Neural crest cell (in vitro differentiated cells): ENCODE measurements at places on chromosomes 4 and X.
A peak's percentile ranks its signal among the peaks of the same experiment; 100 is the strongest.

GRCh38 chr4:109015413-109015810 lies 252.6 kb upstream of the ETNPPL start:
- no peak for DNase-seq

- DNase-seq, result no peak
Observed at GRCh38 chr4:102787096-102787881, 26.5 kb upstream of the MANBA start.

- no peak for DNase-seq
Observed at GRCh38 chr4:41304221-41304620, 47.5 kb downstream of the UCHL1 start.

GRCh38 chrX:154534526-154535322 lies 11.9 kb downstream of the G6PD start:
- peak; percentile 85 for DNase-seq

GRCh38 chr4:102693262-102693850 lies 67.4 kb downstream of the MANBA start:
- no peak for DNase-seq

GRCh38 chrX:2628751-2629315 lies 62.3 kb upstream of the CD99 start:
- no peak for DNase-seq

DNA sequence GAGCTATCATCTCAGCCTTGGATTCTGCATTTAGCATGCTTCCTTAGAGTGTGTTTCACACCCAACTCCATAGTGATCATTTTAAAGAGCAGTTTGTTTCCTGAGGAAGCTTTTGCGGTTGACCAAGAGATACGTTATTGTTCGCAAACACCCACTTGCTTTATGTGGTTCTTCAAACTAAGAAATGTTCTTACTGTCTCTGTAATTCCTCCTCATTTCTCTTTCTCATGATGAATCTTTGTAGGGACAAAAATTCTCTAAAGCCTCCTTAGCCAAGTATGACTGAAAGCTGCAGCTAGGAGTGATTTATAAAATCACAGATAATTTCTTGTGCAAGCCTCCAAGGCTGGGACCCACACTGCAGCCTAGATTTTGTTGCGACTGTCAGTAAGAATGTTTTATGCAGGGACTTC lies 10.0 kb downstream of the TNIP3 start:
- no peak for DNase-seq

GRCh38 chrX:71067712-71068043 lies 456 bp downstream of the SNX12 start:
- DNase-seq, result no peak

- no peak for DNase-seq
Observed at GRCh38 chr4:123298801-123299200, 97.8 kb upstream of the SPRY1 start.

DNA sequence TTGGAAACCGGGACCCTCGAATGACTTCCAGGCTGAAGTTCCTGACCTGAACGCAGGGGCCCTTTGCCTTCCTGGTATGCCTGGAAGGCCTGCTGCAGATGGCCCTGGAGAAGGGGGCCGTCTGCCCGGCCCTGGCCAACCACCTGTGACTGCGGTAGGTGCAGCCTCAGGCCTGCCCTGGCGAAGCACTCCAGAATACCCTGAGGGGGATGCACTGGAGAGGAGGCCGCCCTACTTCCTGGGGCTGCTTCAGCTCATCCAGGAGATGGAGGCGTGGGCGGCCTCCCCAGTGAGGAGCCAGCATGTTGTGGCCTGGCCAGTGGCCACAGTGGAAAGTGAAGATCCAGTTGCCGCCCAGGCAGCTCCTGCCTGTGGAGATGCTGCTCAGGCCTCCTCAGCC lies 26.4 kb upstream of the PNMA3 start:
- no peak for DNase-seq

- no peak for DNase-seq
Observed at GRCh38 chr4:169047956-169048355, 37.9 kb upstream of the CBR4 start.

DNA sequence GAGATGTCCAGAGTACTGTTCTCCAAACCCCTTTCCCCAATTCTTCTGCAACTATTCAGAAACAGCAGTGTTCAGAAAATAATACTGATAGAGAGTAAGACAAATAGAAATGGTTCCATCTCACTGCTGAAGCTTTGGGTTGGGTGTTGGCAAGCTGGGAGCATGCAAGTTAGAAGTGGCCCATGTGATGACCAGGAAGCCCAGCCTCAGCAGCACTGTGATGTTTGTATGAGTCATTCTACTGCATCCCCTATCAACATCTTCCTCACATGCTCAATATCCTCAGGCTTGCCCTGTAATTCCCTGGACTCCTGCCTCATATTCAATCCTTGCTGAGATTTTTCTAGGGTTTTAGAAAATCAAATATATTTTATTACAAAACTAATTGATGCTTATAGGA lies 96.5 kb downstream of the CHRDL1 start:
- DNase-seq, result no peak

DNA sequence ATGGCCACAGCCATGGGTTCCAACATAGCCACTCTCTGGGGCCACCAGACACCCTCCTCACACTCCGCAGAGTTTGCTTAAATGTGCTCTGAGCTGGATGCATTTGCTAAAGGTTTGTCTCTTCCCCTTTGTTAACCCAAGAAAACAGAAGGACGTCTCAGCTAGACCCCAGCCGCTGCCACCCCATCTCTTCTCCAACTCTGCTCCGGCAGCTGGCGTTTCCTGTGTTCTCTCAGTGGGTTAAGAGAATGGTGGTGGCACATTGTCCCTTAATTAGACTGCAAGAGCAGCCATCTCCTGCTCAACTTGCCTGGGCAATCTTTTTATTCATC lies 43.7 kb upstream of the FAM9C start:
- no peak for DNase-seq

DNA sequence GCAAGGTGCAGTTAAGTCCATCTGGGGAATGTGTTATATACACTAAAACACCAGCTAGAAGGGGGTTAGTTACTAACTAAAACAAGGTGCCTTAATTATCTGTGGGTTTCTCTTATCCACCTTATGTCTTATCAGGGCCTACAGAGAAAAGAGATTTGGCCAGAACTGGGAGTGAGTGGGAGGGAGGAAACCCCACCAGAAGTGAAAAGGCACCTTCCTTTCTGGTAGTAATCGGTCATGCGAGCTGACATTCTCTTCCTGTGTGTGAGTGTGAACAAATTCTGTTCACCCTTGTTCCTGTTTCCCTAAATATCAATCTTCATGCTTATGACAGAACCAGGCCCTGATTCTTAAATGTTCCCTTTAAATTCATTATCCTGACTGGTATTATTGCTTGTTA lies 43.5 kb downstream of the SRPX2 start:
- DNase-seq, result no peak

DNA sequence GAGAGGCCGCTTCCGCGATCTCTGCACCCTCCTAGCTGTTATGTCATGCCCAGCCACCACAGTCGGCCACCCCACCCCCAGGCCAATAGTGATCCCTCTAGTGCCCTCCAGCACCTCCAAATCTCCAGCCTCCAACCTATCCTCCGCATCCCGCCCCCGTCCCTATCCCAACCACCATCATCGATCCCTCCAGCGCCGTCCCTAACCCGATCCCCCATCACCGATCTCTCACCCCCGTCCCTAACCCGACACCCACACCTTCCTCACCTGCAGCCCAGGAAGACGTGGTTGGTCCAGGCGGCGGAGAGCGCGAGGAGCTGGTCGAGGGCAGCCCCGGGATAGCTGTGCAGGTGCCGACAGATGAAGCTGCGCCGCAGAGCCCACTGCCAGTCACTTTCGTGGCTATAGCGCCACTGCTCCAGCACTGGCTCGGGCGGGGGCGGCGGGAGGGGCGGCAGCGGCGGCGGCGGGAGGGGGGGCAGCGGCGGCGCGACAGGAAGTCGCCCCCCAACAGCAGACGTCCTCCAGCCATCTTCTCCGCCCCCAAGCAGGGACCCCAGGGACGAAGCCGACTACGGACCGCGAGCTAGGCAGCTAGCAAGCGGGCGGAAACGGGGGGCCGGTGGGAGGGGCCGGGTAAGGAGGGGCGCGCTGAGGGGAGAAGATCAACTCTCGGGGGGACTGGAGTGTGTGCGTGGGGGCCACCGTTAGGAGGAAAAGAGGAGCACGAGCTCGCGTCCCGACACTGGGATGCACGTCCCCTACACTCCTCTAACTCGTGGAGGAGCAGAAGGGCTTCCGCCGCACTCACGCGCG lies 552 bp downstream of the NKRF start:
- no peak for DNase-seq

GRCh38 chr4:69601065-69601464 lies 38.4 kb downstream of the UGT2A2 start:
- DNase-seq, result no peak

GRCh38 chr4:70958681-70959080 lies 34.8 kb upstream of the DCK start:
- no peak for DNase-seq

DNA sequence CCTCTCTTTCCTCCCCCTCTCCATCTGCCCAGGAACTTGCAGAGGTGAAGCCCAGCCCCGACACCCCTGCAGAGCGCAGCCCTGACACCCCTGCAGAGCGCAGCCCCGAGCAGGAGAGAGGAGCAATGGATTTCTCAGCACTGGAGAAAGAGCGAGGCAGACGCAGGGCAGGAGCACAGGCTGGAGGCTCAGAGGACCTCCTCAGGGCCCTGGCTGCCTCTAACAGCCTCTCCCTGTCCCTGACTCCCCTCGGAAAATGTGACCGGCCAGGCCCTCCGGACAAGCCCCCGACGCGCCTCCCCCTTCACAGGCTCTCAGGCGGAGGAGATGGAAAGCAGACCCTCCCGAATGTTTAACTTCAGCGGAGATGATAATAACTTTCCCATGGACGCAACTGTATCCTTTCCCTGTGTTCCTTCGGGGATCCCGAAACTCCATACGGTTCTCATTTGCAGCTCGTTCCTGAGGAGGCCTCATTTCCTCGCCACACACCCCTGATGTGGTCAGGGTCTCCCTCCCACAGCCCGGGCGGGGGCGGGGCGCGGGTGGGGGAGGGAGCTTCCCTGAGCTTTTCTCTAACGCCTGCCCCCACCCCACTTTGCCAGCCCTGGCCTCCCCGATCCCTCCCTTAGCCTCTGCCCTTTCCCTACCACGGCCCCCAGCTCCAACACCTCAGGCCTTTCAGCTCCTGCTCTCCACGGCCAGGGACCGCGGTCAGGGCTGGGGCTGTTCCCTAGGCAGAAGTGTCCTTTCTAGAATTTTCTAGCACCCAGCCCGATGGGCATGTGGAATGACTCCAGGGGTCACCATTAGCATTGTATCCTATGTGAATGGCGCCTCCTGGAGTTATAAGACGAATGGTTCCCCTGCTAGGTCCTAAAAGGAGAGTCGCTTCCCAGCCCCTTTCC lies 201.1 kb upstream of the BCOR start:
- DNase-seq, result peak; percentile 3

- no peak for DNase-seq
Observed at GRCh38 chr4:122010610-122011009, 58.8 kb upstream of the TRPC3 start.

DNA sequence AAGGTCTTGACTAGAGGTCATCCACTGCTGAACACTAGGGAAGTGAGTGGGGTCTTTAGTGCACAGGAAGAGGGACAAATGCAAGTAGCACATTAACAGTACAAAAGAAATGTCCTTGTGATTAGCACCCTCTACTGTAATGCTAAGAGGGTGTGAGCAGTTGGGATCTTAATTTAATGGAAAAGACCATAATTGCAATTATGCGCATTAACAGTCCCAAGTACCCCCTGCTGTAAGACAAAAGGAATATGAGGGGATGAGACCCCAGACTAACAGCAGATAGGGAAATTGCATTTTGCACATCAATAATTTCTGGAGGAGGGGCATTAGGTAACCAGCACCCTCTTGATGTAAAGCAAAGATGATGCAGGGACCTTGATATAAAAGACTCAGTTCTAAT lies 285.0 kb downstream of the CHIC1 start:
- DNase-seq, result no peak

DNA sequence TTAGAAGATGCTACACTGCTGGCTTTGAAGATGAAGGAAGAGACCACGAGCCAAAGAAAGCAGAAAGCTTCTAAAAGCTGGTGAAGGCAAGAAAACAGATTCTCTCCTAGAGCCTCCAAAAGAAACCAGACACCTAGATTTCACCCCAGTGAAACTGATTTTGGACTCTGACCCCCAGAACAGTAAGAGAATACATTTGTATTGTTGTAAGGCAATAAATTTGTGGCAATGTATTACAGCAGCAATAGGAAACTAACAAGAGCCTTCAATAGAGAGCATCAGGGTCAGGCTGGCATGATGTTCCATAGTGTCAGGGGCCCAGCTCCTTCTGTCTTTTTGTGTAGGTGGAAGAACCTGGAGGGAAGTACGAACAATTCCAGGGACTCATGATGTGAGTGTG lies 6.0 kb upstream of the TEC start:
- DNase-seq, result no peak

DNA sequence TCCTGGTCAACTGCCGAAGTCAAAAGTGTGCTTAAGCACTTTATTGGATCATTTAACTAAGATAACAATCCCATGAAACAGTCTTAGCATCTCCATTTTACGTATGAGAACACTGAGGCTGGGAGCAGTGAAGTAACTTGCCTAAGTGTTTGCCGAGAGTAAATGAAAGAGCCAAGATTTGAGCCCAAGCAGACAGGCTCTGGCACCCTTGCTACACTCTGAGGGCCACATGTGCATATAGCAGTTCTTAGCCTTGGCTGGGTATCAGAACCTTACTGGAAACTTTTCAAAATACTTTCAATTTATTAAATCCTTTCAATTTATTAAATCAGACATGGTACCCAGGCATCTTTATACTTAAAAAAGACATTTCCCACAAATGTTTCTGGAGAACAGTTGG lies 225.9 kb downstream of the NR3C2 start:
- no peak for DNase-seq

- no peak for DNase-seq
Observed at GRCh38 chrX:920234-920799, 289.7 kb downstream of the SHOX start.

DNA sequence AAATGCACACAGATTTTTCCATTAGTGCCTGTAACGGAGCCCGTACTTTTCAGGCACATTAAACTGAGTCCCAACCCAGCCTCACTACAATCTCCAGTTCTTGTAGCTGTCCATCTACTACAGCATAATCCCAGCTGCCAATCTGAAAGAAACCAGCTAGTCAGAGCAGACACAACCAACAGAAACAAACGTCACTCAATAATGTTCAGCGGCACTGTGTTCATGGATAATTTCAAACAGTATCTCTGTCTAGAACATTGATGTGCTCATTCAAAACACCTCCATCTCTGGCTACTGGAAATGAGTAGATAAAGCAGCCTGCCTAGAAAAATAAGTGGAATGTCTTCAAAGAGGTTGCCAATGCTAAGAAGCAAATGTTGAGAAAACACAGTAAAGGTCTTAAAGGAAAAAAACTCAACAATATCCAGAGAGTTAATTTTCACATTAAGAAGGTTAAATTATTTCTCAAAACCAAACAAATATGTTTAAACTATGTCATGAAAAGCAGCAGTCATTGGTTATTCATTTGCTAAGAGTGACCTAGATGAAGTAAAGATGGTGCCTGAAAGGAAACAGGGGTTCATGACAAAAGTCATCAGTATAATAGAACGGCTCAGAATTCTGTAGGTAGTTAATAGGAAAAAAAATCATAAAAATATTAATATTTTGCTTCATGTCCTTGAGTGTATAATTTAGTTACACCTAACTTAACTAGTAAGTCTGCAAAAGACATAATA lies 245.1 kb upstream of the MAB21L2 start:
- no peak for DNase-seq
